ENCODE measurements at places on chromosomes 3 and 15.

DNA sequence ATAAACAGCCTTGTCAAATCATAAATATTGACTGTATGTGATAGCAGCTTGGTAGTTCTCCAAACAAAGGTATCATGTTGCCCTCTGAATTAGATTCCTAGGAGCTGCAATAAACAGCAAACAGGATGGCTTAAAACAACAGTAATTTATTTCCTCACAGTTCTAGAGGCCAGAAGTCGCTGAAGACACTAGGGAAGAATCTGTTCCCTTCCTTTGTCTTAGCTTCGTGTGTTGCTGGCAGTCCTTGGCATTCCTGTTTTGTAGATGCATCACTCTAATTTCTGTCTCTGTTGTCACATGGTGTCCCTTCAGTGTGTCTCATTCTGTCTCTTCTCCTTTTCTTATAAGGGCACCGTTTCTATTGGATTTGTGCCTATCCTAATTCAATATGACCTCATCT lies 679.3 kb downstream of the OTOL1 start:
- DNase-seq, result no peak

DNA sequence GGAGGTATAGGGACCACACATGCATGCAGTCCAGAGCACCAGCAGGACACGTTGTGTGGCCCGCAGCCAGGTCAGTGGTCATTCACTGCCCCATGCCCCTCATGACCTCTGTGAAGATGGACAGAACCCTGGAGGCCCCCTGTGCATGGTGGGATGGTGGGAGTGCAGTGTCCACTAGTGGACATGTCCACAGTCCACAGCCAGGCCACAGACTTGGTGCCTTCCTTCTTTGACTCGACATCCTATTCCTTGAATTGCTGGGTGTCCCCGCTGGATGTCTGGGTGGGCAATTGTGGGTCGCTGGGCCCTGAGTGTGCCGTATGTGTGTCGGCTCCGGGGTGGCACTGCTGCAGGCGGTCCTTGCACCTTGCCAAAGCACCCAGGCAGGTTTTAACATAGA lies 35.7 kb downstream of the KLF15 start:
- no peak for DNase-seq

GRCh38 chr15:81894061-81894460 lies 151.8 kb downstream of the MEX3B start:
- DNase-seq, result no peak

DNA sequence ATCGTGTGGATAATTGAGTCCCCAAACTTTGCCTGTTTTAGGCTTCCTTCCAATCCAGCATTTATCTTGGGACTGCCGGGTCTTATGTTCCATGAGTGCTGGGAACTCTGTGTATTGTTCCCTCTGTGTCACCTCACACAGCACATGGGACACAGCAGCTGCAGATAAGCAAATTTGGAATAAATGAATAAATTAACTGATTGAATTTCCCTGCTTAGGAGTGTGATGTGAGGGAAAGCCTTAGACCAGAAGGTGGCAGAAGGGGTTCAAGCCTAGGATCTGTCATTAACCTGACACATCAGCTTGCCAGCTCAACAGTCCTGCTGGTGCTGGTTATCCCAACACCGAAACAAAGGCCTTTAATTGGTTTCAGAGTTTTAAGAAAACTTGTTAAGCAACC lies 114.3 kb downstream of the OXSM start:
- no peak for DNase-seq

DNA sequence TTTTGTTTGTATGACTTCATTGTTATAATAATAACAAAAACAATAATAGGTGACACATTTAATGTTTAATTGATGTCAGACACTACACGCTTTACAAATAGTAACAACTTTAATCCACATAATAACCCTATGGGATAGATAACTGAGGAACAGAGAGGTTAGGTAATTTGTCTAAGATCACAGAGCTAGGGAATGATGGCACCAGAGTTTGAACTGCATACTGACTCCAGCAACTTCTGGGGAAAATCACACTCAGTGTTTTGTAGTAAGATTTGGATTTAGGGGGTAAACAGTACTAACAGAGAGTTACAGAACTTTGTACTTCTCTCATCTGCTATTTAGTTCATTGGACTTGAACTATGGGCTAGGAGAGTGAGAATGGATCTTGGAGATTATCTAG lies 66.0 kb downstream of the CMSS1 start:
- no peak for DNase-seq

- no peak for DNase-seq
Observed at GRCh38 chr3:6229778-6230410, 631.0 kb upstream of the GRM7 start.

DNA sequence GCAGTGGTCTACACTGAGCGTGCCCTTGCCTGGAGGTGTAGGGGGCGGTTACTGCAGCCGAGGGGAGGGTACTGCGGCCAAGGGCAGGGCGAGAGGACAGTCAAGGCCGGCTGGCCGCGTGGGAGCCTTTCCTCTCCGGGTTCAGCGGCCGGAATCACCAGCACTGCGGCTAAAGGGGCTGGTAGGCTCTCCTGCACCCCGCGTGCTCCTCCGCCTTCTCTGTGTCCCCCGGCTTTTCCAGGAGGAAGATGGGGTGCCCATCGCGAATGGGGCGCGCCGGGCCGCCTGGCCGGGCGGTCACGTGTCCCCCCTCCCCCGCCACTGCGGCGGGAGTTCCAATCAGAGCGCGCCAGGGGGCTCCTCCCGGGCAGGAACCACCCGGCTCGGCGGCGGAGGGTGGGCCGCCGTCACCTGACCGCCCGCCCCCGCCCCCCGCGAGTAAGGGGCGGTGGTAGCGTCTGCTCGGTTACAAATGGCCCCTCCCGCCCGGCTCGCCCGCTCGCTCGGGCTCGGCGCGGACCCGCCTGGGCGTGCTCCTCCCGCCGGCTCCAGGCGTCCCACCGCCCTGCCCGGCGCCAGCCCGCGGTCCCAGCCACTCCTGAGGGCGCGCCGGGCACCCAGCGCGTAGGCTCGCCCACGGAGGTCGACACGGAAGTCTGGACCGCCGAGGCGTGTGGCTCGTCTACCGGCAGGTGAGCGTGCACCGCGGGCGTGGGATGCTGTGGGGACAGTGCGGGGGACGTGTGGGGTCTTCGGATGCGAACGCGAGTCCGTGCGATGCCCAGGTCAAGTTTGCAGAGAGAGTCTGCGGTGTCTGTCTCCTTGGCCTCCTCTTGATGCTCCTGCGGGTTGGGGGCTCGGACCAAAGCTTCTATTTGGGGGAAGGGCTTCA lies 242.6 kb upstream of the TOPAZ1 start:
- DNase-seq, result no peak

DNA sequence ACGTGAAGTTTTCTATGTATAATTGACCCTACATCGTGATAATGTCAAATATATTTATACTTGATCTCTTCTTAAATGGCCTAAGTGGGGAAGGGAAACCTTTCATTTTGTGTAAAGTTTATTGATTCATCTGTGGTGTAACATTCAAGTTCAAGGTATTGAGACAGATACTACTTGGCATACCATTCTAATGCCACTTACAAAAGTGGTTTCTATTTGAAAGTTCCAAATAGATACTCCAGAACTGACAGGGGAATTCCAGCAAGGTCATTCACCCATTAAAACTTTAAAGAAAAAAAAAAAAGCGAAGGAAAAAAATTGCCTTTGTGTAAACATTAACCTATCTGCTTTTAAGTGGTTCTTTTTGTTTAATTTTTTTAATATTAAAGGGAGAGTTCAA lies 45.3 kb upstream of the MAP3K13 start:
- DNase-seq, result no peak

- no peak for DNase-seq
Observed at GRCh38 chr3:11591391-11592282, 52.1 kb downstream of the VGLL4 start.

DNA sequence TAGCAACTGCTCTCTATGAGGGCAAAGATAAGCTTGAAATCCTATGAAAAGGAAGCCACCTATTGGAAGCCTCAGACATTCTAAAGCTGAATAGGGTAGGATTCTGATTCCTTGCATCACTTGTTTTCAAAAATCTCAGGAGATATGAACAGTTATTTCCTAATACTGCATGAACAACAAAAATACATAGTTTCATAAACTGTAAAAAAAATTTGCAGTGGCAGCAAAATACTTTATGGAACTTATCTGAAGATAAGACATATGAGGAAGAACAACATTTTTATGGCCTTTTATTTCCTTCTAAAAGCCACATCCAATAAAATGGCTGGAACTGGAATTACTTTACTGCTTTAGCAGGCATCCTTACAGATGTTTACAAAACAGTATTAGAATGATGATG lies 29.9 kb downstream of the AP3S2 start:
- no peak for DNase-seq

GRCh38 chr15:87687523-87687870 lies 569.0 kb downstream of the NTRK3 start:
- no peak for DNase-seq

DNA sequence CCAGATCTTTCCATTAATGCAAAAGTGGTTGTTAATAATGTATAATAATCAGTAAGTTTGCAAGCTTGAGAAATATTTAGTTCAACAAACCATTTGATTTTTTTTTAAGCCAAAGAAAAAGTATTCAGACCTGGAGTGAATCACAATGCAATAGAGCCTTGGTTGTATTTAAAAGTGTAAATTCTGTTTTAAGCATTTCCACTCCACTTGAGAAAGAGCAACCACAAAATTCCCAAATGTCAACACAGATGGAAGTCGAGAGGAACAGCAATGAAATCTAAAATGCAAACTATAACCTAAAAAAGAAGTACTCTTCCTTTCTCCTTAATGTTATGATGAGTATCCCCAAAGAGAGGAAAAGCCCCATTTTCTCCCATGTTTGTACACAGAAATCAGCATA lies 20.2 kb downstream of the GBE1 start:
- peak; percentile 42 for DNase-seq

GRCh38 chr15:98881526-98882520 lies 125.8 kb downstream of the PGPEP1L start:
- DNase-seq, result no peak

All from AG04450 (cell line).